Daoy (cell line): ENCODE measurements at places on chromosomes 16 and 17. TPM values are rescaled to one million over a fixed set of nuclear protein-coding genes. Genes with fewer than 3 reads are reported as not detected.

GRCh38 chr16:78906135-78906534 lies 694.4 kb downstream of the MAF start:
- no peak for DNase-seq

DNA sequence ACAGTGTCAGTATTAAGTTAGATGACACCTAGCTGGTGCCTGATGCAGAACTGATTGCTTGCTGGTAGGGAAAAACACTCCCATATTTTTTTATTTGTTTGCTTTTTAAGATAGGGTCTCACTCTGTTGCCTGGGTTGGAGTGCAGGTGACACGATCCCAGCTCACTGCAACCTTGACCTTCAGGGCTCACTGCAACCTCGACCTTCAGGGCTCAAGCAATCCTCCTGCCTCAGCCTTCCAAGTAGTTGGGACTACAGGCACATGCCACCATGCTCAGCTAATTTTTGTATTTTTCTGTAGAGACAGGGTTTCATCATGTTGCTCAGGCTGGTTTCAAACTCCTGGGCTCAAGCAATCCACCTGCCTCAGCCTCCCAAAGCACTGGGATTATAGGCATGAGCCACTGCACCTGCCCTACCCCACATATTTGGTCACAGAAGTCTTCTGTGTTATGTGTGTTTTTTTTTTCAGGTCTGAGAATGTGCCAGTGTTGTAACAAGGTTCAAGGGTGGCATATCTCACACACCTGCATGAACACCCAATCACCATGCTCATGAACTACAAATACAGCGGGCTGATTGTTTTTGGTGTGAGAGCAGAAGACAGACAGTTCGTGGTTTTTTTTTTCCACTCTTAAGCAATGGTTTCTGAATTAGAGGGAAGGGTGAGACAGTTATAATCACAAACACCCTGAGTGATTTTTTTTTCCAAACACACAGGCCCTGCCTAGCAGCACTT lies 22.8 kb downstream of the SPAG9 start:
- no peak for DNase-seq

- peak; percentile 41 for DNase-seq
Observed at GRCh38 chr17:80034791-80035686, 633 bp downstream of the TBC1D16 start.

GRCh38 chr17:40617678-40618240 lies 29.9 kb downstream of the SMARCE1 start:
- DNase-seq, result no peak

DNA sequence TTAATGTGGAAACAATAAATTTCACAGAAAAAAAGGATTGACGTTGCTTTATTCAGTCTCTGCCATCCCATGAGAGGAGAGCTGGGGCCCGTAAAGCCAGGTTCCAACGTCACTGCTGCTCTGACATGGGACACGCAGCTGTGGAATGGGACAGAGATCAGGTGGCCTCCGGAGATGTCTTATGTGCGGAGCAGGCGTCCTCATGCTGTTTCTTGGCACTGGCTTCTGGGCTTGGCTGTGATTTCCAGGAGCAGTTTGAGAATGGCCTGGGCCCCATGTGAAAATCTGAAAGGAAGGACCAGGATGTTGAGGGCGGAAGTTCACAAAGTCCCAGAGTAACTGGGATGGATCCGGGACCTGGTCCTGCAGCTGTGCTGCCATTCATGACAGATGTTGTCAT lies 32.4 kb downstream of the NDEL1 start:
- DNase-seq, result no peak

DNA sequence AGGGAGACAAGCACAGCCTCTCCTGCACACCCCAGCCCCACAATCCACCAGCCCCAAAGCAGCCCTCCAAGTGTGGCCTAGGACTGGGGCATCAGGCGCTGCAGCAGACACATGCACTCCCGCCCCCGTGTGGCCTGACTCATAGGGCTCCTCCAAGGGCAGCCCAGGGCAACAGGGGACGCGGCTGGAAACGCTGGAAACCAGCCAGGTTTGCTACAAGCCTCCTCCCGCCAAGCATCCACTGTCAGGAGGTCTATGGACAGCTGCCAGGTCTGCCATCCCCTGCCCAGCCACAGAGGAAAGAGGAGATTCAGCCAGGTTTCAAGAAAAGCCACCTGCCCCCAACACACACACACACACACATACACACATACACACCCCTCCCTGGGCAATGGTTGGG lies 25.8 kb downstream of the SRCIN1 start:
- DNase-seq, result peak; percentile 79

The CSNK2A2 gene
- 16.1 and 17.8 TPM in 2 replicates for total RNA-seq

The MAP2K6 gene
- 0.40 and 5.9 TPM in 2 replicates for total RNA-seq

The GINS2 gene
- 31.4 and 38.1 TPM in 2 replicates for total RNA-seq
